Ammon's horn (tissue), 1 donor: ENCODE measurements at places on chromosomes 2 and 18.
A peak's percentile ranks its signal among the peaks of the same experiment; 100 is the strongest.

GRCh38 chr2:134408791-134409190 is 154.9 kb downstream of the MGAT5 start:
- DNase-seq: no peak

DNA sequence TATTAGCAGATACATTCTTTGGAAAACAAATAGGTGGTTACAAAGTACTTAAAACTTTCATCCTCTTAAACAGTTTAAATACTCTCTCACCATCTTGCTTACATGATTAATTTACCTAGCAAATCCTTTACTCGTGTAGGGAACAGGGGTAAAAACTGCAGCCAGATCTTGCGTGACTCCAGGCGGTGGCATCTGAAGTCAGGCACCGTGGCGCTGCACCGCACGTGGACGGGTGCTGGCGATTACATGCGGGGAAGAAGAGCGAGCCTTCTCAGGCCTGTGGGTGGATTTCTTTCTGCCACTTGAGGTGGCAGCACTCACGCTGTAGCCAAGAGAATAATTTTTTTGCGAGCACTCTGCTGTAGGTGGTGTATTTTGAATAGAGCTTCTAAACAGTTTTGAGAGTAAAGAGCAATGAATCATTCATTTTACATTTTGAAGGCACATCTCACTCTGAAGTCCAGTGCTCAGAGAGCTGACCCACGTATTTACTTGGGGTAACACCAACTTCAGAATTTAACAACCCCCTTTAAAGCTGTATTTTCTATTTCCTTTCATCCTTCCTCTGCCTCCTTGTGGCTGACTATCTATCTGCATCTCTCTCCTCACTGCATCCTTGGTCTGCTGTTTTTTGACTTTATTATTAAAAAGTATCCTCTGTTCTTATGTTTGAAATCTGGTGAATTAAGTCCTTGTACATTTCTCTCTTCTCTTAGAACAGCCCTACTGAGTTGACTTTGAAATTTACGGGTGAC is 68.9 kb downstream of the EPAS1 start:
- no peak for DNase-seq

DNA sequence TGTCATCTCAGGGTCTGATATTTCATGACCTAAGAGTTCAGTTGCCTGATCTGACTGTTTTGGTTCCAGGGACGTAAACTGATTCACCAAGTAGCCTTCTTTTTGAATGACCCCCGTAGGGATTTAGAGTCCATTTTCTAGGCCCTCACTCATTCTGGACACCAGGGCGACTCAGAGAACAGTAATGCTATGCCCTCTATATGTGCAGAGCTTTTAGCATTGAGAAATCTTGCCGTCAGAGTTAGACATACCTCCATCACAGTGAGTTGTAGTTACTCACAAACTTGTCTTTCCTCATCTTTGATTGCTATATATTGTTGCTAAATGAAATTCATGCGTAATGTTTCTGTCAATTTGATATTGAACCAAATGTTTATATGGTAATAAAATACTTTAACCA is 92.3 kb downstream of the OSBPL6 start:
- DNase-seq: no peak

GRCh38 chr2:8997108-8997507 is 6.4 kb downstream of the MBOAT2 start:
- DNase-seq: no peak

DNA sequence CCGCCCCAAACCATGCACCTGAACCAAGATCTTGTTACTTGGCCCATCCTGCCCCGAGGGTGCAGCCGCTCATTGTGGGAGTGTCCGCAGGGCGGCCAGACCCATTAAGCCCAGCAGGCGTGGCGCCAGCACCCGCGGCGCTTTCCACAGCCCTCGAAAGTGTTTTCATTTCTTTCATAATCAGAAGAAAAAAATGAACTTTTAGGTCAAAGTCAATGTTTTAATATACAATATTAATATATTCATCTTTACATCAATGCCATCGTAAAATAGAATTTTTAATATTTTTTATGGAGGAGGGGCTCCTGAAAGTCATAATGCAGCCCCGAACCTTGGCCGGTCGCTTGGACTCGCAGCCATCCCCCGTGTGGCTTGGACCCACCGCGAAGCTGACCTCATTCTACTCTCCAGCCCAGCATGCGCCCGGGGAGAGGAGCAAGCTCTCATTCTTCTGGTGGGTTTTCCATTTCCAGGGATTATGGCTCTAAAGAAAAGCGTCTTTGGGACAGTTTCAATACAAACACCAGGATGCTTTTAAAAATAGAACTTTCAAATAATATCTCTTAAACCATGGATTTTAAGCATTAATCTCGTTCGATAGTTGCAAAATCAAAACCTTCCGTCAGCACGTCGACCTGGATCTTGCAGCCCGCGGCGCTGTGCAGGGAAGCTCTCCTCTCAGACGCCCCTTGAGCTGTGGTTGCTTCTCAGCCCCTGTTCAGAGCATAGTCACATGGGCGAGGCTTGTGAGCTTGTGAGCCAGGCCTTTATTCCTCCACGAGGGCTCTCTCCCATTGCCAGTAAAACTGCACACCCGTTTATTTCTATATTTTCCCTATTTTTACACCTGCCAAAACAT is 17.2 kb upstream of the ASB1 start:
- DNase-seq: no peak

DNA sequence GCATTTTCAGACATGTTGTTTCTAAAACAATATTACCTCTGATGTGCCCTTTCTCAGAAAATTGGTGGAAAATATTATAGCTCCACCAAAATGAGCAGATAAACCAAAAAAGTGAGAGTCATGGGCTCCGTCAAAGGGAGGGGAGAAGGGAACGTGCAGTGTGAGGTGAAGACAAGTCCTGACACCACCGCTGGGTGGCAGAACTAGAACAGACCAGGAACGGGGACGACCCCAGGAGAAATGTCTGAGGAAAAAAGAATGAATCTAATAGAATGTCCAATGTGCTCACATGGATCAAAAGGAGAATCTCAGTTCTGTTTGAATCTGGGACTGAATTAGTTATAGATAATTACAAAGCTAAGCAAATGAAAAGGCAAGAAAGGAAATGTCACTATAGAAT is 22.6 kb upstream of the BCL2 start:
- peak; percentile 58 for DNase-seq

DNA sequence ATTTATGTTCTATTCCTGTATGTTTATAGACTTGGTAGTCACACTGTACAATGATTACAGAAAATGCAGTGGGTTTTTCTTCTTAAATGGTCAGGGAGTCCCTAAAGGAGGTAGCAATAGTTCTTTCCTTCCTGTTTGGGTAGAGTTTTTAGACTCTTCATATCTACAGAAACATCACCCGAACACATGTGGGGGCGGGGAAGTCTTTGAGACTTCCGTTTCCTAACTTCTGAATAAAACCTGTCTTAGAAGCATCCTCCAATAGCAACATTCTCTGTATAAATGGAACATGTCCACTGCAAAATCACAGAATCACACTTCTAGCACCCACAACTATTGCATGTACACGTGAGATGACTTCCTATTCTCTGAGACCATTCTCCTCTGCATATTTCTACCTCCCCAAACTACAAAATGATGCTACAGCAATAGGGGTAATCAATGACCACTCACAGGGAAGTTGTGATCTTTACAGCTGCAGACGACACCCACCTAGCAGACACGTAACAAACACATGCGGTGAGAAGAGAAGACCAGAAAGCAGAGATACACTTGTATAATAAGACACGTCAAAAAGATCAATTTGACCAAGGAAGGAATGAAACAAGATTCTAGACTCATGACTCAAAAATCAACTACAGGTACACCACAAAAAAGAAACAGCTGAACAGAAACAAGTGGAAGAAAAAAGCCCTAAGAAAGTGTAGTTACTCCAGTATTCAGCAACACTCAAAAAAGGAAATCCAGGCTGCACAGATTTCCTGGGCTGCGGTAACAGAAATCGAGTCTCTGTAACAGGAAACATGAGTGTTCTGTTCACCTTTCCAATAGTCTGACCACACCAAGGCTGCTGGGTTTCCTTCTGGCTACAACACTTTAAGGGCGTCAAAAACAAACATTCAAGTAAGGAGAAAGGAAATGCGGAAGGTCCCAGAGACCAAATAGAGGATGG is 120.4 kb downstream of the ZNF516 start:
- no peak for DNase-seq

DNA sequence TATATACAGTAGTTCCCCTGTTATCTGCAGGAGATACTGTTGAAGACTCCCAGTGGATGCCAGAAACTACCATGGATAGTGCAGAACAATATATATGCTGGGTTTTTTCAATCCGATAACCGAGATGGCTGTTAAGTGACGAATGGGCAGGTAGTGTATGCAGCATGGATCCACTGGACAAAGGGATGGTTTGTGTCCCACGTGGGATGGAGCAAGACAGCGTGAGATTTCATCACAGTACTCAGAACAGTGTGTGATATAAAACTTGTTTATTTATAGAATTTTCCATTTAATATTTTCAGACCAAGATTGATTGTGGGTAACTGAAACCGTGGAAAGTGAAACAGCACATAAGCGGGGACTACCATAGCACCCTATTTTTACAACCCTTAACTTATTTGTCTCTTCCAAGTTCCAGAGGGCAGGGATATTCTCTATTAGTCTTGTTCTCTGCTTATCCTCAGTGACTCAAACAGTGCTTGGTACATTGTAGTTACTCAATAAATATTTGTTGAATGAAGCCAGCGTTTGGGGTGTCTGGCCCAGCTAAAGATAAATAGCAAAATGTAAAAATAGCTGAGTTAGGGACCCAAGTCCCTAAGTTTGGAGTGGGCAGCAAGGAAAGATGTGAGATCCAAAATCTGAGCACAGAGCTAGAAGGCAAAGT is 50.0 kb downstream of the RHBDD1 start:
- no peak for DNase-seq

DNA sequence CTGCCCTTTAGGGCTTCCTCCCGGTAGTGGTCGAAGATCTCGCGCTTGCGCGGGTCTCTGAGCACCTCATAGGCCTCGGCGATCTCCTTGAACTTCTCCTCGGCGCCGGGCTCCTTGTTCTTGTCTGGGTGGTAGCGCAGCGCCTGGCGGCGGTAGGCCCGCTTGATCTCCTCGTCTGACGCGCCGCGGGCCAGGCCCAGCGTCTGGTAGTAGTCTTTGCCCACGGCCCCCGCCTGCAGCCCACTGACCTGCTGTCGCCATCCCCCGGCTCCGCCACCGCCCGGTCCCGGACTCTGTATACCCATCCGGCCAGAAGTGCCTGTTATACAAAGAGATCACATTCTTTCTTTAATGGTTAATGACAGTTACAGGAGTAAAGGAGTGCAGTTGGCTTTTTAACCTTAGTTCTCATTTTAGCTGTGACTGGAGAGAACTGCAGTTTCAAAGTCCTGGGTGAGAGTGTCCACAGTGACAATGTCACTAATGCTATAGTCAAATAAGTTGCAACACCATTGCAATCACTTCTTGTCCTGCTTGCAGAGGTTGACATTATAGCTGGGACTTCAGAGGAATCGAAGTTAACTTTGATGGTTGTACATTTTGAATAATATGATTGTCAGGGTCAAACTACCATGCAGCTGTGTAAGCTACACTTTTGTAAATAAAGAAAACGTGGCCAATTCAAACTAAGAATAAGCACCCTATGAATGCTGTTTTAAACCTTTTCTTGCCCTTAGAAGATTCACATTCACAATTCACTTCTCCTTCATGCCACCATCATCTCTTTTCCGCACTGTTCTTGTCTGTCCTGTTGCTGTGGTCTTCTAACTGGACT is 35.3 kb upstream of the CAVIN2 start:
- no peak for DNase-seq

GRCh38 chr2:119179202-119179601 is 20.7 kb upstream of the C1QL2 start:
- no peak for DNase-seq

- no peak for DNase-seq
Measured at GRCh38 chr2:188984680-188985079, 10.5 kb downstream of the COL3A1 start.
